ENCODE measurements at places on chromosomes 7 and 10.

GRCh38 chr7:27750316-27750715 is 10.4 kb downstream of the TAX1BP1 start:
- no peak for DNase-seq

DNA sequence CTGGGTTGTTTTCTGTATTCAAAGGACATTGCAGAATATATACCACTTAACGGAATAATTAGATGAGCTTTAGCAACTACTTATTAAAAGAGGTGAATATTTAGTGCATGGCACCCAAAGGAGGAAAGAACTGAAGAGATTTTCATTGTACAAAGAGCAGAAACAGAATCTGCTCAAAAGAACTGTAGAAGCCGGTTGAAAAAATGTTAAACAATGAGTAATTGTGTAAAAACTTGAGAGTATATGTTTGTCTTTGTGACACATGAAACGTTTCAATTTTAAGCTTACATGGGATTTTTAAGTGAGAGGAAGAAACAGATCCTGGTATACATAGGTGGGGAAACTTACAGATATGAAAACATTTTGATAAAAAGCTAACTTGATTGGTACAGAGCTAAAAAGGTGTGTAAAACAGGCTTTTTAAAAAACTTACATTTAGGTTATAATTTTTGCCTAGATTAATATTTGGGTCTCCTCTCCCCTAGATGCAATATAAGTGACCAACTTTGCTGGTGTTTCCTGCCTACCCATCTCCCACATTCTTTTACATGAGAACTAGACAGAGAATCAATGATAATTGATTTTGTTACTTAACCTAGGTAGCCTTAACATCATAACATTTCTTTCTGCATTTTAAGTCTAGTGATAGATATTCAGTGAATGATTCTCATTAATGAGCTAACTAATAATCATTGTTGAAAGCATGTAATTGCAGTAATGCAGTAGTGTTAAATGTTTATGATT is 6.8 kb downstream of the ARL5B start:
- no peak for DNase-seq

DNA sequence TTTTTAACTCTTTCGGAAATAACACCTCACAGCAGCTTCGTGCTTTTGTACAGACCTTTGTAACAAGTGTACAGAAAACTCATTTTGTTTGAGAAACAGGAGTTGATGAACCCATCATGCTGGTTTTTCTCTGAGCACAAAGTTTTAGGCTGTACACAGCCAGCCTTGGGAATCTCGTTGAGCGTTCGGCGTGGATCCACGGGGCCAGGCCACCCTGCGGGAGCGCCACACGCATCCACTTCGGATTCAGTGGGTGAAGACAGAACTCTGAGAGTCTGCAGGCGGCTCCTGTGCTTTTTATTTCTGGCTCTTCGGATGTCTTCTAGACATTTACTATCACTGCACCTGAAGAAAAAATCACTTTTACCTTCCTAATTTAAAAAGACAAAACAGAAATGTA is 131.2 kb downstream of the SMURF1 start:
- DNase-seq: no peak

DNA sequence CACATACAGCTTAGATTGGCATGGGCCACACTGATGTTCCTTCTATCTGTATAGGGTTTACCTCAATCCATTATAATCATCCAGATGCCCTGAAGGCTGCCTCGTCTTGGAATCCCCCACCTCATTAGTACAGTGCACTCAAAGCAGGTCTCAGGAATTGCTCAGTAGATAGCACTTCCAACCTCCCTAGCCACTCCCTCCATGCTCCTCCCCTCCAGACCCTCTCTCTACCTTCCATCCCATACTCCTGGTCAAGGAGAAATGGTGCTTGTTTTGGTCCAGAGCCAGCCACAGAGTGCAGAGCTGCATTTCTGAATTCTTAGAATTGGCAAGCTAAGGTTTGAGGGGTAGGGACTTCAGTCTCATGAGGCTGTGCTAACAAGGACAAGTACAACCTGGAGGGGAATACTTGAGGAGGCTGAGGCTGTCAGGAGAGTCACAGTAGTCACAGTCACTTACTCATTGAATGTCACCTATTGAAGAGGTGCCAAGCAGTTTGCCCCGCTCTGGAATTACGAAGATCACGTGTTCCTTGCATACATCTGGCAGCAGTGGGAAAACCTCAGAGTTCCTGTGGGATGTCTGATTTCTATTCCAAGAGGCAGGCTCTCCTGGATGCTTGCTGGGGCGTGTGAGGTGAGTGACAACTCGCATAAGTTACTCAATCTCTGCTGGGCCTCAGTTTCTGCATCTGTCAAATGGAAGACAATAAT is 60.7 kb upstream of the ZNF746 start:
- peak; percentile 52 for DNase-seq

DNA sequence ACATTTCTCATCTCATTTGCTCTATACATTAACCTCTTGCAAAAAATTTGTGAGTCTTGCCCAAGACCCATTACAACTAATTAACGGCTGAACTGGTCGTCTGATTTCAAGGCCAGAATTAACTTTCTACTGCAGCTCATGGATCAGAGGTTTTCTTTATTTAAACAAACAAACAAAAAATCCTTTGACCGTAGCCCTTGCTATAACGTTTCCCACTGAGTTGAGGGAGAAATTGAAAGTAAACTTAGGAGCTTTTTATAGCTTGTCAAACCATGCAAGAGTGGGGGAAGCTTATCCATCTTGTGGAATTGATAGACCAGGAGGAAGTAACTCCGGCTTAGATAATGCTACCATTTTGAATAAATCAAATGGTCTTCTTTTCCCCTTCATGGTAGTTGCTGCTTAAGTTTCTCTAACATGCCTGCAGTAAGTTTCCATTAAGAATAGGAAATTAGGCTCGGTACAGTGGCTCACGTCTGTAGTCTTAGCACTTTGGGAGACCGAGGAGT is 3.3 kb downstream of the SRGN start:
- DNase-seq: no peak

GRCh38 chr10:69107699-69108098 is 16.3 kb upstream of the VPS26A start:
- DNase-seq: no peak

- no peak for DNase-seq
Measured at GRCh38 chr10:129648856-129649255, 181.8 kb downstream of the MGMT start.

GRCh38 chr10:109029870-109030269 is 893.4 kb downstream of the XPNPEP1 start:
- DNase-seq: no peak

DNA sequence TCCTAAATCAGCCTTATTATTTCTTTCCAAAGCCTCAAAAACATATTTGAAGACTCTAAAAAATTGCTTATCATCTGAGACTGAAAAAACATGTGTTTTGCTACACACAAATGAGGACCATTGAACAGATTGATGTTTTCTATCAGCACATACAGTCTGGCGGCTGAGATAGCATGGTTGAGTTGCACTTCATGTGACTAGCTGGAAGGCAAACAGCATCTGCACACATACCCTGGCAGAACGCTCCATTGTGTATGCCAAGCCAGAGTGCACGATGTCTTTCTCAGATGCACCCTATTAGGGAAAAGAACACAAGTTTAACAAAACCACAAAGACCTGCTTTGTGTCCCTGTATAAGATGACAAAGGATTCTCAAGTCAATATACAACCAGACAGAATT is 33.0 kb downstream of the FAM25A start:
- peak; percentile 25 for DNase-seq

DNA sequence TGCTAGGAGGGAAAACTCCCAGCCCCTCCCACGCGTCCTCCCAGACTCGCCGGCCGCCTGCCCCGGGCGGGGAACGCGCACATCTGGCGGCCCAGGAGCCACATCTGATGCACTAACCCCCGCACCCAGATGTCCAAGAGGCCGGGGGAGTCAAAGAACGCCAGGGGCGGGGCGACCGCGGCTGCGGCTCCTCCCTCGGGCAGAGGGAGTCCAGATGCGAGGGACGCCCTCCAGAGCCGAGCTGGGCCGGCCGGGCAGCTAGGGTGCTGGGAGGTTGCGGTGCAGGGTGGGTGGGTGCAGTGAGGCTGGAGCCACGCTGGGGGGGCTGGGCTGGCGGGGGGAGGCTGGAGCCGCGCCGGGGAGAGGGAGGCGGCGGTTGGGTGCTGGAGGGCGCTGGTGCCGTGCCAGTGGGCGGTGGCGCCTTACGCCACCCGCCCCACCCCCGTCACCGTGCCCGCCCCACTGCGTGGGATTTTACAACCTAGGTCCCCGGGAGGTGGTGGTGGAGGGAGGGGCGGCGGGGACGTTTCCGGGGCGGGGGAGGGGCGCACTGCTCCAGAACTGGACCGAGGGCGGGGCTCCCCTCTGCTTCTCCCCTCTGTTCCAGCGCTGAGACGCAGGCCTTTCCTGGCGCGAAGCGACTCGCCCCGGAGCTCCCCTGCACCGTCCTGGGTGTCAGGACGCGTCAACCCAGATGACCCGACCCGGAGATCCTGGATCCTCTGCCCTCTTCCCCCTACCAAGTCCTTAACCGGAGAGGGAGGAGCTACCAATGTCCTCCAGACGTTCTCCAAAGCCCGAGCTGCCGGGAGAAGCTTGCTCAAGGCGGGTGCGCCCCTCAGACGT is 109.1 kb downstream of the REEP3 start:
- DNase-seq: peak; percentile 75

DNA sequence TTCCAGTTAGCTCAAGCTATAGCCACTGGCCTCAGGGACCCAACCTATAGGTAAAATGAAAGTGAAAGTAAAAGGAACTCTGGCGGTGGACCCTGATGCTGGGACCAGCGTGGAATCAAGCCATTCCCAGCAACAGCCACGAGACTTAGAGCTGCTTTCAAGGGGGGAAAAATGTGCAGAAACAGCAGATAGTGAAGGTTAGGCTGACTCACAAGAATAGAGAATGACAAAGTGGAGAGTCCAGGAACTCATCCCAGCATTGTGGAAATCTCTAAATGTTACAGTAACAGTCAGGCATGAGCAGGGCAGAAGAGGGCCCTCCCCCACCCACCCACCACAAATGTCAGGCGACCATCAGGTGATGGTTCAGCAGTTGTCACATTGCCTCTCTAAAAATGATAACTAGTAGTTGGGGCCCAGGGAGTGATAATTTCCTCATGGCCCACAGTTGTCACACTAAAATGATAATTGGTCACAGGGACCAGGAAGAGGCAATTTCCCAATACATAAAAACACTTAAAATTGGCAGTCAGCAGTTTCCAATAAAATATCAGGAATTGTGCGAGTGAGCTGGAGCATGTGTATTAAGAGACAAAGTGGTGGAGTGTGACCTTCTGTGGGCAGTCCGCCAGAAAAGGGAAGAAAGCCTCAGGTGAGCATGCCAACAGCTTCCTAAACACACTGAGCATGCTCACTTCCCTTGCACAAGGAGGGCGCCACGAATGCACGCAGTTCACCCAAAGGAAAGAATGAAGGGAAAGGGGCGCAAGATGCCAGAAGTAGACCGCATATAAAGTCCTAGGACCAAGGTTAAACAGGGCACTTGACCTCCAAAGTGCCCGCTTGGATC is 129.8 kb upstream of the PPP1R3A start:
- no peak for DNase-seq

GRCh38 chr10:118754229-118754555 is 578 bp downstream of the CACUL1 start:
- peak; percentile 42 for DNase-seq

DNA sequence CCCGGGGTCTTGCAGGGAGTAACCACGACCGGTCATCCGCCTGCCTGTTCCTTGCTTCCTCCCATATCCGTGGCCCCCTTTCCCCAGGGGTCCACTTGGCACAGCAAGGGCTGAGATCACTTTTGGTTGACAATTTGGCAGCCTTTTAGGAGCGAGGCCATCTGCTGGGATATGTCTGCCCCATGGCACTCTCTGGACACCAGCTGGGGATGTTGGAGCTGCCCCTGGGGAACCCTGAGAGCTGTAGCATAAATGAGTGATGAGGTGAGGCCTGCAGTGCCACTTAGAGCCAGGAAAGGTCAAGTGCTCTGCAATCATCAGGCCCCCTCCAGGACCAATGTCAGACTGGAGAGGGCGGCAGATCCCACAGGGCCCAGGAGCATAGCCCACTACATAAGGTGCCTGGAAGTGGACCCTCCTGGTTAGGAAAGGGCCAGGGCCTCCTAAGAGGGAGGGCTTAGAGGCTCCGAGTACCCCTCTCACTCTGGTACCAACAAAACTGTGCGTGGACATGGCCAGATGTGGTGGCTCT is 92.1 kb downstream of the HIP1 start:
- no peak for DNase-seq

GRCh38 chr10:60139798-60140566 is 233.6 kb upstream of the CCDC6 start:
- DNase-seq: no peak

- no peak for DNase-seq
Measured at GRCh38 chr7:143096146-143096545, 35.7 kb upstream of the PIP start.

GRCh38 chr10:7519351-7519750 is 108.5 kb upstream of the SFMBT2 start:
- DNase-seq: no peak
